ENCODE measurements at places on chromosomes 7 and 10.

GRCh38 chr7:155942226-155942950 lies 130.1 kb upstream of the SHH start:
- DNase-seq: no peak

- no peak for DNase-seq
Observed at GRCh38 chr10:91976317-91977051, 52.9 kb downstream of the BTAF1 start.

GRCh38 chr10:129396021-129396722 lies 70.9 kb upstream of the MGMT start:
- DNase-seq: no peak

GRCh38 chr7:24755541-24756407 lies 1.5 kb downstream of the GSDME start:
- no peak for DNase-seq

DNA sequence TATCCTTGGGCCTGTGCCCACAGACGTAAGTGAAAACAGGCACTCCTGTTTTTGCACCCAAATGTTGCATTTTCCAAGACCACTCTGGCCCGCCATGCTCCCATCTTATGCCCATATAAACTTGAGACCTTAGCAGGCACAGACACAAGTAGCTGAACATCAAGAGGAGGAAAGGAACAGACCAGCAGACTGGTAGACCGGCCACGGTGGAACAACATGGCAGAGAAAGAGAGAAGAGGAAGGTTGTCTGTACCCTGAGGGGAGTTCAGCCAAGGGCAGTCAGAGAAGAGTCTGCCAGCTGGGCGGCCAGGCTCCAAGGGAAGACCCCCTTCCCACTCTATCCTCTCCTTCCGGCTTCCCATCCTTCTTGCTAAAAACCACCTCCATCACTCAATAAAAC lies 85.3 kb downstream of the GPR37 start:
- DNase-seq: no peak

GRCh38 chr7:63071396-63071795 lies 927.3 kb upstream of the ZNF722 start:
- DNase-seq: no peak

GRCh38 chr10:118993214-118993613 lies 36.3 kb upstream of the NANOS1 start:
- no peak for DNase-seq

DNA sequence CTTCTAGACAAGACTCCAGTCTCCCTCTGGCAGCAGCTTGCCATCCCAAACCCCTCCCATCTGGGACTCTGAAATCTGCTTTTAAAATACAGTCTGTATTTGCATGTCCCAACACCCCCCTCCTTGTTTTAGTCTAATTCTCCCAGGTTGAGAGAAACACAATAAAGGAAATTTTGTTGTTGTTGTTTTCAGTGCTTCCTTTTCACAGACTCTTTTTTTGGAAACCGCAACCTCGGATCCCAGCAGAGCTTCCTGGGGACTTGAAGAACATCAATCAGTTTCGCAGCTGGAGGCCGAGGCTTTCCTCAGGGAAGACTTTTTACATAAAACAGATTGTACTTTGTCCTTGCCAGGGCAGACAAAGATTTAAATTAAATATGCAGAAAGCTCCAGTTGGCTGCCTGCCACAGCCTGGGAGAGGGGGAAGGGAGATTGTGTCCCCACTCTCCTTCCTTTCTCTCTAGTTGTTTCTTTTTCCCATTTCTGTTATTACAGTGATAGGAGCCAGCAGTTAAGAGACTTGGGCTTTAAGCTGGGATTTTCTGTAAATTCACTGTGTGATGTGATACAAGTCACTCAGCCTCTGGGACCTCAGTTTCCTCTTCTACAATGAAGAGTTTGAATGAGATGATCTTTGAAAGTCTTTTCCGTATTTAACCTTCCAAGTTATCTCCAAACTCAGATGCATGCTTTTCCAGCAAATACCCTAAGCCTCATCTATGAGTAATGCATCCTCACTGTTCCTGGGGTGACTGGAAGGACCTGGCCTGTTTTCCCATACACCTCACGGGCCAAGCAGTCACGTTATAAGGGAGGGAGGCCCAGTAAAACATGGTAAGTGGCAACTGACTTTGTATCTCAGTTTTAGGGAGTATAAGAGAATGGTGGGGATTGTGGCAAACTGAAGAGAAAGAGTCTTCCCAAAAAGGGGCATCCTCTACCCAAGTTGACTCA lies 192.3 kb downstream of the REEP3 start:
- no peak for DNase-seq

DNA sequence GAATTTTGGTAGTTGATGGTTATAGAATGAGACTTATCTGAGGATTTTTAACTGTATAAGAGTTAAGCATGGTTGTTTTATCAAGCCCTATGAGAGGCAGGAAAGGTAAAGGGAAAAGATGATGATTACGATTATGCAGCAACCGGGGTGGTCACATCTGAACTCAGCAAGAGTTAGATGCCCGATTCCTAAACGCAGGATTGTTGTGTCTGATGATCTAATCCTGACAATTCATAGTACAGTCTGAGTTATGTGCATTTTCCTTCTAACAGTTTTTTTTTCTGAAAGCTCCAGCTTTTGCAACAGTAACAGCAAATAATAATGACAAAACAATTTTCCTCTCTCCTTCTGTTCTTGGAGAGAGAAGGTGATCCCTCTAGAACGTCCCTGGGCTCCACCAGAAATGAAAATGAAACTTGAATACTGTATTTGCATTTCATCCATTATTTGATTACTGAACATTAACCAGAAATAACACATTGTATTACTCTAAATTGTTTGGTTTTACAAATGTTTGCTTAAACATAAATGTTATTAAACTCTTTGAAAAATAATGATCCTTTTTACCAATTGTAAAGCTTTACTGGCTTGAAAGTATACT lies 176.5 kb upstream of the CCDC6 start:
- DNase-seq: no peak

DNA sequence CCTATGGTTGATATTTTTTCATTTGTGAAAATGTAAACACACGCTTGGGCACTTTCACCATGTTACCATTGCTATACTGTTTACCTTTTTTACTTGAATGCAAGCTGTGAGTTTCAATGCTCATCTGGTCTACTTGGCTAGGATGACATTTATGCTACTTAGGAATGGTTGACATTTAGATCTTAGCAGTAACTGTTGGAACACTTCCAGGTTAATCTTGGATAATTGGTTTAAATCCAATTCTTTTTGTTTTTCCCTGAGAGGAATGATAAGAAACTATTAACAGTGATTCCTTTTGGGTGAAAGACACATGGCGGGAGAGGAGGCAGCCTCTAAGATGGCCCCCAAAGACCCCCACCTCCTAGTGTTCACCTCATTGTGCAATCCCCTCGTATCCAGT lies 51.4 kb upstream of the AMPH start:
- DNase-seq: no peak

- no peak for DNase-seq
Observed at GRCh38 chr10:78937800-78938694, 130.7 kb upstream of the ZMIZ1 start.

DNA sequence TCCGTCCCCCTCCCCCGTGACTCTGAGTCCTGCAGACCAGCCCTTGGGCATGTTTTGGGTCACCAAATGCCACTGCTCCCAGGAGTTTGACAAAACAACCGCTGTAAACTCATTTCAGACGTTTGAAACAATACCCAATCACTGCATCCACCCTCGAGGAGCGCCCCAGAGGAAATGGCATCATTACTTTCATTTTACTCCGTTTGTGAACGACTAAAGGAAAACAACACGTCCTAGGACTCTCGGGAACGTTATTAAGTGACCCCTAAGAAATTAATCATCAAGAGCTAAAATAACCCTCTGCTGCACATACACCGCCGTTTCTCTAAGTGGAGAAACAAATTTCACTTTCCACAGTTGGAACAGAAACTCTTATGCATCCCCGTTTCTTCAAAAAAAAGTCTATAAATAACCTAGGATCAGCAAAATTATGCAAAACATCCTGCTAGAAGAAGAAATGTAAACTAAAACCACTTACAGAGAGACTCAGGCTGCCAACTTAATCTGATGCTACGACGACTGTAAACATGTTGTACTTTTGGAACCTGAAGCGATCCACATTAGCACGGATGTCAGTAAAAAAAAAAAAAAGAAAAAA lies 109.9 kb upstream of the EFCAB10 start:
- DNase-seq: peak; percentile 25

- no peak for DNase-seq
Observed at GRCh38 chr7:144842377-144842851, 6.6 kb upstream of the TPK1 start.

GRCh38 chr10:62083412-62084267 lies 182.1 kb downstream of the ARID5B start:
- DNase-seq: no peak

DNA sequence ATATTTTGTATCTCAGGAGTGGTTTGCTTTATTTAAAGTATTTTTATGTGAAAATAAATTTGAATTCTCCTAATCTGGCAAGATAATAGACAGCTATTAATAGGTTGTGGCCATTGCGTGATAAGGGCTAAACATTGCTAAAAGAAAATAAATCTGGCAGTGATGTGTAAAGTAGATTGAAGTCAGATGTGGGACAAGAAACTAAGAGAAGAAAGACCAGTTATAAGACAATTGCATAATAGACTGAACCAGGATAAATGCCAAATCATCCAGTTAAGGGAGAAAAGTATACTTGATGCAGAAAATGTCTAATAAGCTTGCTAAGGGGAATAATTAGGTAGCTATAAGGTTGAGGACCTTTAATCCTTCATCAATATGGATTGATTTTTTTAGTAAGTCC lies 197.5 kb upstream of the CSTF2T start:
- DNase-seq: no peak

DNA sequence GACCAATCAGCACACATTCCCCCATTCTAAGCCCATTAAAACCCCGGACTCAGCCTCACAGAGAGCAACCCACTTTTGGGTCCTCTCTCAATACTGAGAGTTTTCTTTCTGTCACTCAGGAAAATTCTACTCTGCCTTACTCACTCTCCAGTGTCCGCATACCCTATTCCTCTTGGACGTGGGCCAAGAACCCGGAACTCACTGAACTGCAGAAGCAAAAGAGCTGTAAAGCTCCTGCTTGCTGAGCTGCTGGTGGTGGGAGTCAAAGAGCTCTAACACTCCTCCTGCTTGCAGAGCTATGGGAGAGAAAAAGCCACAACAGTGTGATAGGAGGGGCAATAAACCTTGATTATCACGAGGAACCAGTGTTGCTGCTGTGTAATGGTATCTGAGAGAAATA lies 386.9 kb downstream of the POM121L12 start:
- no peak for DNase-seq

GRCh38 chr10:127798111-127798510 lies 61.1 kb downstream of the FOXI2 start:
- DNase-seq: no peak

GRCh38 chr7:100509231-100509630 lies 25.5 kb downstream of the NYAP1 start:
- DNase-seq: no peak

GRCh38 chr7:111736552-111736874 lies 174.2 kb upstream of the IMMP2L start:
- no peak for DNase-seq

DNA sequence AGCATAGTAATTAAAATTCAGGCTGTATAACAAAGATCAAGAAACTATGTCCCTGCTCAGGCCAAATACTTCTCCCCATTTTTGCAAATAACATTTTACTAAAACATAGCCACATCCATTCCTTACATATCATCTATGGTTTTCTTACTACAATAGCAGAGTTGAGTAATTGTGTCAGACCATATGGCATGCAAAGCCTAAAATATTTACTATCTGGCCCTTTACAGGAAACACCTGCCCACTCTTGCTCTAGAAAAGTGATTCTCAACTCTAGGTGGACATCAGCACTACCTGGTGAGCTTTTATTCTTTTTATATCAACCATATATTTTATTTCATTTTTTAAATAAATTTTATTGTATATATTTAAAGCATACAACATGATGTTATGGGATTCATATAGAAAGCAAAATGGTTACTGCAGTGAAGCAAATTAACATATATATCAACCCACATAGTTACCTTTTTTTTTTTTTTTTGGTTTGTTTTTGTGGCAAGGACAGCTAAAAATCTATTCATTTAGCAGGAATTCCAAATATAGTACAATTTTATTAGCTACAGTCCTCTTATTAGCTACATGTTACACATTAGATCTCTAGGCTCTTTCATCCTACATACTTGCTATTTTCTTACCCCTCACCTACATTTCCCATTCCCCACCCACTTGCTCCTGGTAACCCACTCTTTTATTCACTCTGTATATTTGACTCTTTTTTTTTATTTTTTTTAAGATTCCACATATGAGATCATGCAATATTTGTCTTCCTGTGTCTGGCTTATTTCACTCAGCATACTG lies 19.6 kb downstream of the ABI1 start:
- no peak for DNase-seq

DNA sequence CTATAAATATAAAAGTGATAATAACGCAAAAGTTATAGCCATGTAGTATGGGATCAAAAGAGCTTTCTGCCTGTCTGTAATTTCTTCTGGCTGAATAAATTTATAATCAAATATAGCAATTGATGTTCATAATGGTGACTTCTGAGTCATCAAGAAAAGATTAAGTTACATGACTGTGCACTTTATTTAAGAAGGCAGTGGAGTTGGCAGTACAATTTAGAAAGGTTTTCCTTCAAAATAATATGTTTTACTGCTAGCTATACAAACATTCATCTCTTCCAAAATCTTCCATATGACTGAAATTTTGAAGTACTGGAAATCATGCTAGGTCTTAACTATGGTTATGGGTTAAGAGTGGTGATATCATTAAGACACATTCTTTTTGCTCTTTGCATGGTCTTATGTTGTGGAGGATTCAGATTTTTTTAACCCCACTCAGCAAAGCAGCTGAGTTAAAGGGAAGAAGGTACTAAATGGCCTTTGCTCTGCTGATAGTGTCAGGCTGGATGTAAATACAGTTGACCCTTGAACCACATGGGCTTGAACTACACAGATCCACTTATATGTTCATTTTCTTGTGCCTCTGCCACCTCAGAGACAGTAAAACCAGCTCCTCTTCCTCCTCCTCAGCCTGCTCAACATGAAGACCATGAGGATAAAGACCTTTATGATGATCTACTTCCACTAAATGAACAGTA lies 323.6 kb downstream of the BBS9 start:
- DNase-seq: no peak

Measured in activated naive CD4-positive, alpha-beta T cell (primary cell).